ENCODE measurements at places on chromosomes 1 and 21.

DNA sequence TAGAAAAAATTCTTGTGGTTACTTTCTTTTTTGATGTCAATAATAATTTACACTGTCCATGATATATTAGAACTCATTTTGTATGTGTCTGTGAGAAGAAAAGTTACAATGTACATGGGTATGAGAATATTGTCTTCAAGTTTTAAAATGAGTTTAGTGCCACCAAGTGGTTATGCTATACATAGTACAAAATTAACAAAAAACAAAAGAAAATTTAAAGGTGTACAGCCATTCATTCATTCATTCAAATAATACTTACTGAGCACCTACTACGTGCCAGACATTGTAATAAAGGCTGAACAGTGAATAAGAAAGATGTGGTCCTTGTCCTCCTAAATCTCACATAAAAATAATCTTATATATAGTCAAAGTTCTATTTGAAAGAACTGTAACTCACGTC lies 27.7 kb downstream of the UCHL5 start:
- DNase-seq = peak; percentile 36

DNA sequence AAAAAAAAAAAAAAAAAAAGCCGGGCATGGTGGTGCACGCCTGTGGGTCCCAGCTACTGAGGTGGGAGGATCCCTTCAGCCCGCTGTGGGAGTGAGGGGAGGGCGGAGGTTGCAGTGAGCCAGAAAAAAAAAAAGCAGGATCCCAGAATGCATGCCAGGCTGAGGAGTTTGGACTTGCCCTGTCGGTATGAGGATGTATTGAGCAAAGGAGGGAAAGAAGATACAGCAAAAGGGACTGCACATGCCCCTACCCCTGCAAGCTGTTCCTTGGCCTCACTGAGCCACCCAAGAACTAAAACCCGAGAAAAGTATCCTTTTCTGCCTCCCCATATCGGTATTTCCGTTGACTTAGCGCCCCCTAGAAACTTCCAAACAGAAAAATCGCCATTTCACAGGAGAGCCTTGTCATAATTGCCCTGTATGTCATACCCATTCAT lies 1.3 kb upstream of the GPATCH4 start:
- peak; percentile 23 for DNase-seq

DNA sequence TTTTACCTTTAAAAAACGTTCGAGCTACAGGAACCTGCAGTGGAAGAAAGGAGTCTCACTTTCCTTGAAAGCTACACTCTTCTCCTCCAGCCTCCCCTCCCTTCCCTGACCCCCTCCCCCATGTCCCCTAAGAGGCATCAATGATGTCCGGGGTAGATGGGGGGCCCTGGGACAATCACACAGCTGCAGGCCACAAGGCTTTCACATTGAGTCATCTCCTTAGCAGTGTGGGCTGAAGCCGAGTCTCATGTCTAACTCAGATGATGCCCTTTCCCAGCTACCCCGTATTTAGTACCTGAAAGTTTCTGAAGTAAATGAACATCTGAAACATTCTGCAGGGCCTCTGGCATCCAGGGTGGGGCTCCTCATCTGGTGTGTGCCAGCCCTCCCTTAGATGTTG lies 6.3 kb upstream of the GPR25 start:
- no peak for DNase-seq

DNA sequence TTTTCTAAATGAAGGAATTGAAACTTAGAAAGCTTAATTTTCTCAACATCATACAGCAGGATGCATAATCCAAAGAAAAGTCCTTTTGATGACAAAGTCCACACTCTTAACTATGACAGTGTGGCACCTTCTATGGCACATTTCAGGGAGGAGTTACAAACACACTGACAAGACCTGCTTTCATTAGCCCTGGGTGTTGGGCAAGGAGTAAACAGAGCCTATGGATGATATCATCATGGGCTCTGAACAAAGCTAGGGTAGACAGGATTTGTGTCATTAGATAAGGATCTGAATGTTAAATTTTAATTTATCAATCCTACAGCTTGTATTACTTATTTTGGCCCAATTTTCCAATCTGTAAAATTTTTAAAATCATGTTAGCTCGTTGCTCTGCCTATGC lies 62.6 kb upstream of the DENND1B start:
- DNase-seq = no peak

DNA sequence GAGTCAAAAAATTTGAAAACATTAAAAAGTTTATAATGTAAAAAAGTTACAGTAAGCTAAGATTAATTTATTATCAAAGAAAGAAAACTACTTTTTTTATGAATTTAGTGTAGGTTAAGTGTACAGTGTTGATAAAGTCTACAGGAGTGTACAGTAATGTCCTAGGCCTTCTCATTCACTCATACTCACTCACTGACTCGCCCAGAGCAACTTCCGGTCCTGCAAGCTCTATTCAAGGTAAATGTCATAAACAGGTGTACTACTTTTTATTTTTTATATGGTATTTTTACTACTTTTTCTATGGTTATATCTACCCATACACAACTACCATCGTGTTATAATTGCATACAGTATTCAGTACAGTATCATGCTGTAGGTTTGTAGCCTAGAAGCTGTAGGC lies 49.6 kb downstream of the TBX19 start:
- DNase-seq = no peak

DNA sequence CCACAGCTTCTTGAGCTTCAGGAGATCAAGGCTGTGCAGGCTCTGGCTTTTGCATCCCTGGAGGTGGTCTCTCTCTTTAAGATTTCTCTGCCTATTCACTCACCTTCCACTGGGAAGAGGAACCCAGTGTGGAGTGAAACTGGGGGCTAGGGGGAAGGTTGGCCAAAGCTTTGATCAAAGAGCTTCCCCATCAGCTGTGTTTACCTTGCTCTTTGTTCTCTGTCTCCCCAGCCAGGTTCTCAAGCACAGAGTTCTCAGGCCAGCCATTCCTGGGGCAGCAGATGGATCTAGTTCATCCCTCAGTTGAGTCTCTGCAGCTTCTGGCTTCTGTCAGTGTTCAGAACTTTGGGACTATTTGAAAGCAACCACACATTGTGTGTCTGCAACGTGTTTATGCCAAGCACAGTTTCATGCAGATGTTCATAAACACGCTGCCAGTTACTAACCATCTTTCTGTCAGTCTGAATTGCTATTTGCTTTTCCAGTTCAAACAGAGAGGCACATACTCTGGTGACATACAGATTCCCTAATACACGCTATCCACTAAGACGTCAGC lies 17.2 kb upstream of the MRPS14 start:
- no peak for DNase-seq

GRCh38 chr1:245603311-245603865 lies 448.6 kb downstream of the KIF26B start:
- DNase-seq = no peak

DNA sequence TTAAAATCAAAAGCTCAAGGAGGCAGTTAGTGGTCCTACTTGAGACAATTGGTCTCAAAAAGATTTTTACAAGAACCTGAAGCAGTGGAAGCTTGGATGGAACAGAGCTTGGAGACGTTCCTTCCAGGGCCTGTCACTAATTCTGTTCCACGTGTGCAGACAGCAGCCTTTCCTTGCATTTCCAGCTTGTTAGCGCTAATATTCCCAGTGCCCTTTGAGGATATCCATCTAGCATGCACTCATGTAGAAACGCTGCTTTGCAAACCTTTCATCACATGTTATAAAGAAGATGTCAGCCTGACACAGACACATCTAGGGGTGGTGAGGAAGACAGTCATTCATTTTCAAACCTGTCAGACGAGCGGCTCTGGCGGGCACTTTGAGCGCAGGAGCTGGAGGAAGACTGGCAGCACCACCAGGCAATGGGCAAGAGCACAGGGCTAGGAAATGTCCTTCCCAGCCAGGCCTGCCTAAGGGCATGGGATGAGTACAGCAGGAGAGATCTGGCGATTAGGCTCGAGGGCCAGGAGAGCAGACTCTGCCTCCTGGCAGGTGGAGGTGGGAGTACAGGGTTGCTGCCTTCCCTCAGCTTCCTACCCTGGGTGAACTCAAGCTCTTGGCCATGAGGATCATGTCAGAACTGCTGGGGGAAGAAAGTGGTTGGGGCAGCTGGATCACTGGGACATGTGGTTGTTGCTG lies 55.5 kb downstream of the CASQ2 start:
- DNase-seq = no peak

- DNase-seq = no peak
Measured at GRCh38 chr1:228866468-228866867, 131.2 kb downstream of the RHOU start.

- no peak for DNase-seq
Measured at GRCh38 chr1:71593523-71593922, 512.7 kb upstream of the ZRANB2 start.

GRCh38 chr1:46757247-46757955 lies 38.5 kb upstream of the EFCAB14 start:
- no peak for DNase-seq
